ENCODE measurements at places on chromosomes 1 and 21. TPM values are rescaled to one million over a fixed set of nuclear protein-coding genes. Genes with fewer than 3 reads are reported as not detected.

The ANKRD13C gene
- 19.1 TPM for total RNA-seq

The SPRR4 gene
- total RNA-seq, result not detected

The LCE3C gene
- total RNA-seq, result not detected

The ADAMTS5 gene
- total RNA-seq, result 3.4 TPM

The KRTAP21-2 gene
- not detected for total RNA-seq

The COL11A1 gene
- total RNA-seq, result 1.8 TPM

The B4GALT2 gene
- 82.8 TPM for total RNA-seq

The LMOD1 gene
- total RNA-seq, result 0.16 TPM

The C4BPA gene
- total RNA-seq, result not detected

The RAB7B gene
- 0.33 TPM for total RNA-seq

The DIP2A gene
- total RNA-seq, result 17.6 TPM

The FLG2 gene
- total RNA-seq, result not detected

The CELA3A gene
- not detected for total RNA-seq

The CASZ1 gene
- total RNA-seq, result 2.9 TPM

The DFFA gene
- total RNA-seq, result 26.6 TPM

The ERICH3 gene
- total RNA-seq, result not detected
